Stimulated activated CD4-positive, alpha-beta T cell treated with anti-CD3 and anti-CD28 coated beads, Interleukin-12 subunit alpha, Interleukin-12 subunit beta, amount 100 ng/mL, for 48 hours (primary cell): ENCODE measurements at places on chromosomes 13 and 19.

- DNase-seq: no peak
Observed at GRCh38 chr13:50724913-50725312, 118.6 kb downstream of the DLEU7 start.

DNA sequence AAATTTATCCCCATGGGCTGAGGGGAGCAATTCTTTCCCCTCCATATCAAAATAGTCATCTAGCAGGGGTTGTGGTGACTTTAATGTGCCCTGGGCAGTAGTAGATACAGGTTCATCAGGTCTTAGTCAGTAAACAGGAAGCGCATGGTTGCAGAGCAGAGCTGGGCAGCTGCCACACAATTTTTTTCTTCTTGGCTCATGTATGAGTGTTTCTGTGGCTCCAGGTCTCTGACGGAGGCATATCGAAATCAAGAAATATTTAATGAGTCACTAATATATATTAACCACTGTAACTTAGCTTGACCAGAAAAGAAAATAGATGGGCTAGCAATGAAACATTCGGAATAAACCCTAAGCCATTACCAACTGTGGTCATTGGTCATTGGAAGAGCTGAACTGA is 68.4 kb upstream of the UBL3 start:
- no peak for DNase-seq

DNA sequence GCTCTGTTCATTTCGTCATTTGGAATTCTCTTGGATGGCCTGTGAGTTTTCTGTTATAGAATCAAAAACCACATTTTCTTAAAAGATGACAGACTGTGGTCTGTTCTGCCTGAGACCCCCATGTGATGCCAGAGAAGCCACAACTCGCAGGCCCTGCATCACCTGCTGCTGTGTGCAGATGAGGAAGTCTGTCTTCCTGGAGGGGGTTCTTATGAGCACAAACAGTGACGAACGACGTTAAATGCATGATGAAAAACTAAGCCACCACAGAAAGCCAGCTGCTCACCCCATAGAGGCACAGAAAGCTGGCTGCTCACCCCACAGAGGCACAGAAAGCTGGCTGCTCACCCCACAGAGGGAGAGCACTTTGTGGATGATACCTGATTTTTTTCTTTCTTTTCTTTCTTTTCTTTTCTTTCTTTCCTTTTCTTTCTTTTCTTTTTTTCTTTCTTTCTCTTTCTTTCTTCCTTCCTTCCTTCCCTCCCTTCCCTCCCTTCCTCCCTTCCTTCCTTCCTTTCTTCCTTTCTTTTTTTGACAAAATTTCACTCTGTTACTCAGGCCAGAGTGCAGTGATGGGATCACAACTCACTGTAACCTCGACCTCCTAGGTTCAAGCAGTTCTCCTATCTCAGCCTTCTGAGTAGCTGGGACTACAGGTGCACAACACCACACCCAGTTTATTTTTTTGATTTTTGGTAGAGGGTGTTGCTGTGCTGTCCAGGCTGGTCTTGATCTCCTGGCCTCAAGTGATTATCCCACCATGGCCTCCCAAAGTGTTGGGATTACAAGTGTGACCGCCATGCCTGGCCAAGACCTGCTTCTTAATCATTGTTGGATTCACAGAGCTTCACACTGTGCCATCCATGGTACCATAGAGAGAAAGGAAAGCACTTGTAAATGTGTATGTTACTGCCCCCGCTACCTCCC is 1191.4 kb downstream of the UQCRFS1 start:
- DNase-seq: no peak

GRCh38 chr19:16289594-16289993 is 35.0 kb upstream of the KLF2 start:
- no peak for DNase-seq

DNA sequence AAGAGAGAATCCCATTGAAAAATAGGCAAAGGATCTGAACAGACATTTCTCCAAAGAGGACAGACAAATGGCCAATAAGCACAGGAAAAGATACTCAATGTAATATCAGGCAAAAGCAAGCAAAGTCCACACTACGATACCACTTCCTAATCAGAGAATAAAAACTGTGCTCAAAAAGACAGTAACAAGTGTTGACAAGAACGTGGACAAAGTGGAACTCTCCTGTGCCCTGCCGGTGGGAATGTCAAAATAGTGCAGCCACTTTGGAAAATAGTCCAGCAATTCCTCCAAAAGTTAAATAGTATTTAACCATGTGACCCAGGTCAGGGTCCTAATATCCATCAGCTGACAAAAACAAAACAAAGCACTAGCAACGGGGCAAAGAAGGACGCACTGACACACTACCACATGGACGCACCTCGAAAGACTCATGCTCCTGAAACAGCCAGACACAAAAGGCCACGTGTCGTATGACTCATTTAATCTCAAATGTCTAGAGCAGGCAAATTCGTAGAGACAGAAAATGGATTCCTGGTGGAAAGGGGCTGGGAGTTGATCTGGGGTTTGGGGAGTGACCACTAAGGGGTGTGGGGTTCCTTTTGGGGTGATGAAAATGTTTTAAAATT is 5.2 kb downstream of the MIER2 start:
- no peak for DNase-seq

- no peak for DNase-seq
Observed at GRCh38 chr19:31000913-31001312, 348.3 kb downstream of the TSHZ3 start.

DNA sequence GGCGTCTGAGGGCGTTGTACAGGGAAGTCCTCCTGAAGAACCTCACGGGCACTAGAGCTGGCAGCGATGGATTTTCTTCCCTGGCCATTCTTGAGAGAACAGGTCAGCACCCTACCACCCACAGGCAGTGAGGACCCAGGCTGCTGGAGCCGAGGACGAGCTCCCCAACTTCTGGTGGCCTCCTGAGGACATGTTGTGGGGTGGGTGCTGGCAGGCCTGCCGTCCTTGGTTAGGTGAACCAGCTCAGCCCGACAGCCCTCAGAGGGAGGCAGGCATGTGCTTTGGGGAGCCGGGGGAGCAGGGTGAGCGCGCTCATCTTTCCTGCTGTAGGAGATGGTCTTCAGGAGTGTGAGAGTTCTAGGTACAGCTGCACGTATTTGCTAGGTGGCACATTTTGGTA is 15.4 kb downstream of the LYL1 start:
- DNase-seq: no peak

GRCh38 chr13:69474011-69474685 is 633.5 kb upstream of the ATXN8OS start:
- DNase-seq: no peak

DNA sequence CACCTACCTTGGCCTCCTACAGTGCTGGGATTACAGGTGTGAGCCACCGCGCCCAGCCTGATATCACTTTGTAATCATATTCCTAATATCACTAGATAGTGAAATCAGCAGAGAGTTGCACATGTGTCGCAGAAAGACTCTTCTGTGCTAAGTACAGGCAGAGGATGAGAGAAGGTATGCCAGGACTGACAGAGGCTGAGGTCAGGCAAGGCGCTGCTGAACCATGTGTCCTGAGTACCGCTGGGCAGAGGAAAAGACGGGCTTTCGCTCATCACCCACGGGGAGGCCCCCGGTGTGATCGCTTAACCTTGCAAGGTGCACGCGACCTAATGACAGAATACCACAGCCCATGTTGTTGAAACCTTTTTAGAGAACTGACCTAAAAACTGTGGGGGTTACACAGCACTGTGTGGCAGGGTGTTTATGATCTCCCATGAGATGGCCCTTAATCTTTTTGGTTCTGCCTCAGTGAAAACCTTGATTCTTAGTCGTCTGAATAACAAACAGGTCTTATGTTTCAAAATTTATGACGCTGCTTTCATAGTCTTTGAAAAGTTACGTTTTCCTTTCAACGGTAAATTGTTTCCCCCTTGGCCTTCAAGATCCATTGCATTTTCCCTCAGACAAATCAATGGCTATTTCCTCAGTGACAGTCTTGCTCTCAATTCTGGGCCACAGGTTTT is 12.2 kb downstream of the GJA3 start:
- no peak for DNase-seq

- no peak for DNase-seq
Observed at GRCh38 chr13:42950181-42950580, 41.9 kb downstream of the EPSTI1 start.

DNA sequence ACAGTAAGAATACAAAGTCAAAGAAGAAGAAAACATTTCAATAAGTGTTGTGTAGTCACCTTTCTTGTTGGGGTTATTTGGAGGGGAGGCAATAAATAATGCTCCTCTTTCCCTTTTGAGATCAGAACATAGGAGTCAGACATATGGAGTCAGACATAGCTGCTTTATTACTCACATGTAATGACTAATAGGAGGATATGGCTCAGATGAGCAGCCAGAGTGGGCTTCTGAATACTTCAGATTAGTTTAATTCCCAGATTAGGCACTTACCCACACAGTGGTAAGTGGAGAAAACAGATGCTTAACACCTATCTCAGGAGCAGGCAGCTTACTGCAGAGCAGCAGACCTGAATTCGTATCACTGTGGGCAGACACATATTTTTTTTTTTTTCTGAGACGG is 31.7 kb upstream of the C1QTNF9B start:
- no peak for DNase-seq

GRCh38 chr19:38557205-38557799 is 60.5 kb downstream of the MAP4K1 start:
- no peak for DNase-seq

DNA sequence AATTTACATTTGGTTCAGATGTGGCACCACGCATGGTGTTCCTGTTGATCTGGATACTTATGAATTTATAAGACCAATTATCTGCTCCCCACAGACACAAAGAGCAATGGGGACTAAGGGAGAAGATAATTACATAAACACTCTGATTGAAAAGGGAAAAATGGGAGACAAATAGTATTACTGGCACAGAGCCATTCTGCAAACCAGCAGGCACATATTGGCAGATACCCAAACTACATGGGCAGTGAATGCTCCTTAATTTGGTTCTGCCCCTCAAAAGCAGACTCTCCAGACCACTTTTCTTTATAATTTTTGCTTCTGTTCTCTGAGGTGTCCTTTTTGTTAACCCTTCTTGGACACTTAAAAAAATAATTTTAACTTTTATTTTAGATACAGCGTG is 1674.2 kb downstream of the PCDH9 start:
- DNase-seq: no peak

GRCh38 chr19:51473009-51473707 is 5.2 kb upstream of the CEACAM18 start:
- peak; percentile 82 for DNase-seq

DNA sequence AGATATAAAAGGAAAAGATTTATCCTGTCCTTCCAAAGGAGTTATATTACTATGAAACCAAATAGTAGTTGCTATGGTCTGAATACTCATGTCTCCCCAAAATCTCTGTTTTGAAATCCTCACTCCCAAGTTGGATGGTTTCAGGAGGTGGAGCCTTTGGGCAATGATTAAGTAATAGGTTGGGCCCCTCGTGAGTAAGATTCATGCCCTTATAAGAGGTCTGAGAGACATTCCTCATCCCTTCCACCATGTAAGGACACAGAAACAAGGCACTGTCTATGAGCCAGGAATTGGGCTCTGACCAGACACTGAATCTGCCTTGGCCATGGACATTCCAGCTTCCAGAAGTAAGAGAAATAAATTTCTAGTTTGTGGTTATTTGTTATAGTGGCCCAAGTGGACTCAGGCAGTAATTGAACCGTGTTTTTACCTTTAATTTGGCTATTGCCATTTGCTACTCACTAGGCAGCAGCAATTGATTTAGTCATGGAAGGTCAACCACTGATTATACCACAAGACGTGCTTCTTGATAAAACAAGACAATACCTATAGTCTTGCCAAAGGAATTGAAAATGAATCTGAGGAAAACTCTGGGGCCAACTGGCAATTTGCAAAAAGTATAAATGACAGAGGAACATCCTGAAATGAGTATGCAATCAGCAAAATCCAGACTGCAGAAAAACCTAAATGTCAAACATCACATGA is 717.4 kb upstream of the SPRY2 start:
- no peak for DNase-seq

GRCh38 chr19:50358483-50359327 is 6.7 kb downstream of the NAPSA start:
- peak; percentile 59 for DNase-seq

GRCh38 chr19:41936416-41936850 is 8.2 kb upstream of the ERFL start:
- DNase-seq: no peak

DNA sequence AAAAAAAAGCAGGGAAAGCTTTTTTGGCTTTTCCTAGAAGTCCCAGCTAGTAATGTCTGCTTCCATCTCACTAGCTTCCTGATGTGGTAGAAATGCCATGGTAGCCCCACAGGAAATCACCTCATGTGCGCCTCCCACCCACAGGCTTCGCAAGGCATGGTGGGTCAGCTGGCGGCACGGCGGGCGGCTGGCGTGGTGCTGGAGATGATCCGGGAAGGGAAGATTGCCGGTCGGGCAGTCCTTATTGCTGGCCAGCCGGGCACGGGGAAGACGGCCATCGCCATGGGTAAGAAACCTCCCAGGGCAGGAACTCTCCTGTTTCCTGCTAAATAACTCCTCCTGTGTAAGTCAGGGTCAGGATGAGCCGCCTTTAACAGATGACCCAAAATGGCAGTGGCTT is 10.4 kb downstream of the RUVBL2 start:
- DNase-seq: no peak

GRCh38 chr13:47330031-47330430 is 433.2 kb upstream of the HTR2A start:
- no peak for DNase-seq

DNA sequence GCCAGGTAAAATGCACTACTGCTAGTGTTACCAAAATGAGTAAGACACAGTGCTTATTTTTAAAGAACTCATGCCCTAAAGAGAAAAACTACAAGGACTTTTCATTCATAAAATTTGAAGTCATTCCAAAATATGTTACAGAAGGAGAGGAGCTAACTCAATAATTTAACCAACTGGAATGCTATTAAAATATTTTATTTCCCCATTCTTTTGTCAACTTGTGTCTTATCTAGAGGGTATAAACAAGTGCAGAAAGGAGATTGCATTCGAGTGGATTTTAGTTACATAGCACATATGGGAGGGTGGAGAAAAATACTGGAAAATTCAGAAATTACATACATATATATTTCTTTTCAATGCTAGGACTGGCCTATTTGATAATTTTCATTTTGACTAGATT is 131.0 kb upstream of the IRS2 start:
- no peak for DNase-seq

DNA sequence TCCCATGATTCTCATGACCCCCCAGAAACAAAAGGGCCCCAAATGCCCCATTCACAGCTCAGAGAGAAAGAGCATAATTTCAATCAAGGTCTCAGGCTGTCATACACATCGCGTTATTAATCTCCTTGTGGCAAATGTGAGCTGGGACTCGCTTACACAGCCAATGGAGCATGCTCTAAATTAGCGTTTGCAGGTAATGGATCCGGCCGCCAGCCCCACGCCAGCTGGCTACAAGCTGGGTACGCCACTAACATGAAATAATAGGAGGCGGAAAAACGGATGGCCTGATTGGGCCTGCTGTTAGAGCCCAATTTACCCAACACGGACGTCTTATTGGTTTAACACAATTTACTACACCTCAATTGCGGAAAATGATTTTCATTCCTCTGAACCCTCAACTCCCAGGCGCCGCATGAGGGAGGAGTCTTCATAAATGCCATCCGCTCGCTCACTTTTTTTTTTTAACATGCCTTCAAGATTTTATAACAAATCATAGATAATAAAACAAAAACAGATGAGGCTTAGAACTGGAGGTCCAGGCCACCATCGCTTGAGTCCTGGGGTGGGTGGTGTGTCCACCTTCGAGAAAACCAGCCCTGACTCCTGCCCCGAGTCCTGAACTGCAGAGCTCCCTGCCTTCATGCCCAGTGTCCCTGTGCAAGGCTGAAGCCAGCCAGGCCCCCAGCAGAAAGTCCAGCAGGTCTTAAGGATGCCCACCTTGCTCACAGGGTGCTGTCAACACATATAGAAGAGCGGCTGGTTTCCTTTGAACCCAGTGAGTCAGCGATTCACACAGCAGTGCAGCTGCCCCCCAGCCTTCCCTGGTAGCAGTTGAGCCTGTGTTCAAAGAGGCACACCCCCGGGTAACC is 62.1 kb downstream of the PEPD start:
- DNase-seq: no peak
